ENCODE measurements at places on chromosomes 7 and 10.

DNA sequence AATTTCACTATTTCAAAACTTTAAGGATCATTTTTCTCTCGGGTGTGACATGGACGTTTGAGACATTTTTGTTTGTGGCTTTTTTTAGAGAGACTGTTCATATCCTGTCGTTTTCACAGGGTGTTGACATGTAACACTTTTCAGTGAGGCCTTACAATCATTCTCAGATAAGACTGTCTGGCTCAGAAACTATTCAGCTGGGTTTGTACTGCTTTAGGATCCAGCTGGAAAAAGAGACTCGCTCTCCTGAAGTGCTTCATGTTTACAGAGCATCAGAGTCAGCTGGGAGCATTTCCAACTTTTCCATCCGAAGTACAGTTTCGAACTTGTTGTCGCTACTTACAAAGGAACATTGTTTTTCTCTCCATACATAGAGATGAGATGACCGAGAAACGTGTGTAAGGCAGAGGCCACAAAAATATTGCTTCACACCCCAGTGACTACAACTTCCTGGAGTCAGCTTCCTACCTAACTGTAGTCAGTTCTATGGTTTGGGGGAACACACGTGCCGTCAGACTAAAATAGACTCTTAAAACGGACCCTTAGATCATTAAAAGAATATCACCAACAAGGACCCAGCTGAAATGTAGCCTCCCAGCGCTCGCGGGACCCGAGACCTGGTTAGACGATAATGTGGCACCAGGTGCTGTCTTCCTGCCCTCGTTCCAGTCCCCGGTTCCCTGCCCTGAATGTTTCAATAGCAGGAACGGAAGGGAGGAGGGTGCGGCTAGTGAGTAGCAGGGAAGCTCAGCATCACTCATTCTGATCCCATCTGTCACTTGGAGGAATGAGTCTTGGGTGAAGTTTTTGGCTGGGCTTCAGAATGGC lies 78.0 kb downstream of the MKI67 start:
- DNase-seq = no peak

DNA sequence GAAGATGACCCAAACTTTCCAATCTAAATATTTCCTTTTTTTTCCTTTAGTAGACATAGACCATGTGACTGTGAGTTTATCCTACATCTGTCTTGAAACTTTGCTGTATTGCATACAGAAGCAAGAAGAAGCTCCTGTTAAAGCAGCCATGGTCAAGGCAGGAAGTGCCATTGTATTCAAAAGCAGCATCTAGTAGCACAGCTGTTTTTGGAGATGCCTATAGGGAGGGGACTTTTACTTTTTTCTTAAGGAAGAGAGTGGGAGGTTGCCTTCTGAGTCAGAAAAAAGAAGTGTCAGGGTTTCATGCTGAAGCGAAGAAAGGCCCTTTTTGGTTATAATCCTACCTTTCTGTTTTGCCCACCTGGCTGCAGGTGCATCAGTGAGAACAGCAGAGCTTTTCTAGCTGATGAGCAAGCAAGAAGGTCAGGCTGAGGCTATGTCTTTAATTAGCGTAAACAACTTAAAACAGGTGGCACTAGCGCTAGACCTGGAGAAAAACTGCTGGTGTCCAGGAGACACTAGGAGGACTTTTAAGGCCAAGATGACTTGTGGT lies 234.1 kb upstream of the AGK start:
- no peak for DNase-seq

DNA sequence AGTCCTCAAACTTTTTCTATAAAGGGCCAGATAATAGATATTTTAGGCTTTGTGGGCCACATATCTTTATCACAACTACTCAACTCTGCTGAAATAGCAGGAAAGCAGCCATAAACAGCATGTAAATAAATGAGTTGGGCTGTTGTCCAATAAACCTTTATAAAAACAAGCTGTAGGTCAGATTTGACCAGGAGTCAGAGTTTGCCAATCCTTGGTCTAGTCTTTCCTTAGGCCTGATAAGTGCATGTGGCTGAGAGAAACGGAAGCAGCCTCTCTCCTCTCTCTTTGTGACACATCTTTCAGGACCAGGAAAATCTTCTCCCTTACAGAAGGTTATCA lies 724.5 kb downstream of the GRID1 start:
- DNase-seq = no peak

DNA sequence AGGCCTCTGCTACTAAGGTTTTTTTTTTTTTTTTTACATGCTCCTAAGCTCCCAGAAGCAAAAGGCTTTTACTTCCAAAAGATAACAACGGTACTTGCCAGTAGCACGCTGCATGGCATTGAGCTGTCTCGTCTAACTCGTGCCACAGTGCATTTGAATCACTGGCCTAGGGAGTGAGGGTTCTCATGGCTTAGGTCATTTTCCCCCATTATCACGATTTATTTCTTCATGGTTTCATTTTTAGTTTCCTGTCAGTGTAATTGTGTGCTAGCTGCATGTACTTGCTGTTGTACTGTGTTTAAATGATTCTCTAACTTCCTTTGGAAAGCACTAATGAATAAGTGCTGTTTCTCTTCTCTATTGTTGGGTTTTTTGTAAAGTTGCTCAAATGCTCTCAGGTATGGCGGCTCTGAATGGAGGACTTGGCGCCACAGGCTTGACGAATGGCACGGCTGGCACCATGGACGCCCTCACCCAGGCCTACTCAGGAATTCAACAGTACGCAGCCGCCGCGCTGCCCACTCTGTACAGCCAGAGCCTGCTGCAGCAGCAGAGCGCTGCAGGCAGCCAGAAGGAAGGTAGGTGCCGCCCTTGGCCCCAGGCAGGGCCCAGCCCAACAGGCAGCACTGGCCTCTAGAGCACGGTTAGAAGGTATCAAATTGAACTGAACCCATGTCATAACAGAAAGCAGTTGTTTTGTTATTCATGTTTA lies 290.5 kb downstream of the USP6NL start:
- DNase-seq = no peak

DNA sequence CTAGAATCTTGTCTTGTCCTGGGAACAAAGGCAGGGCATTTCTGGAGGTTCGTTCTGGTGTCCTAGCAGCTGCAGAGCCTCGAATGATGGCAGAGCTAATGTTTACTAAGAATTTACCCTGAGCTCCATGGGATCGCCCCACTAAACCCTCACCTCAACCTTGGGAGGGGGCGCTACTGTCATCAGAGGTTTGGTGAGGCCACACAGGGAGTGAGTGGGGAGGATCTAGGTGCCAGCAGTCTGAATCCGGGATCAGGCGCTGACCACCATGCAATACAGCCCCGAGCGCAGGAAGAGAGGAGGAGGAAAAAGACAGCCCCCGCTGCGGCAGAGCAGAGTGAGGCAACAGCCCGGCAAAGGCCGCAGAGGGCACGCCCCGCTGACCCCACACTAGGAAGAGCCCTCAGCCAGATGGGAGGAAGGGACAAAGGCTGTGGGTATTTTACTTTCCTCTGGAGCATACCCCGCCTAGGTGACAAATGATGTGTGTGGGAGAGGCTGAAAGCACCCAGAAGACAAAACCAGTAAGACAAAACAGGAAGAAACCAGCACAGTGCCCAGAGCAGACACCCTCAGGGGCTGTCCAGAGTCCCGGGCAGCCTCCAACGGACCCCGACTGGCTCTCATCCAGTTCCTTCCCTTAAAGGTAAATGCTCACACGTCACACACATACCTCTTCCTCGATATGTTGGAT lies 103.5 kb downstream of the FAM53B start:
- no peak for DNase-seq

DNA sequence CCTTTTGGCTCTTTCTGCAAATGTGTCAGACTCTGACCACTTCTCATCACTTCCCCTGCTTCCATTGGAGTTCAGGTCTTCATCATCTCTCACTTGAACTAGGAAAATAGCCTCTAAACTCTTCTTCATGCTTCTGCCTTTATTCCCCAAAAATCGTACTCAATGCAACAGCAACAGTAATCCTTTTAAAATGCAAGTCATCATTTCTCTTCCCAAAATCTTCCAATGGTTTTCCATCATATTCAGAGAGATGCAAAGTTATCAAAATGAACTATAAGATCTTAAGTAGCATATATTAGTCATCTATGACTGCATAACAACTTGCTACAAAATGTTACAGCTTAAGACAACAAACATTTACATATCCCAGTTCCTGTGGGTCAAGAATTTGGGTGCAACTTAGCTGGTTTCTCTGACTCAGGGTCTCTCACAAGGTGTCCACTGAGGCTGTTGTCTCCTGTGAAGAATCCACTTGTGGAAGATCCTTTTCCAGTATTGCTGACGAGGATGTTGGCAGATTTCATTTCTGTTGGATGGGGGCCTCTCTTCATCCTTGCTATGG lies 31.0 kb upstream of the ETV1 start:
- DNase-seq = no peak

- DNase-seq = no peak
Measured at GRCh38 chr10:126585249-126586017, 85.1 kb downstream of the C10orf90 start.

DNA sequence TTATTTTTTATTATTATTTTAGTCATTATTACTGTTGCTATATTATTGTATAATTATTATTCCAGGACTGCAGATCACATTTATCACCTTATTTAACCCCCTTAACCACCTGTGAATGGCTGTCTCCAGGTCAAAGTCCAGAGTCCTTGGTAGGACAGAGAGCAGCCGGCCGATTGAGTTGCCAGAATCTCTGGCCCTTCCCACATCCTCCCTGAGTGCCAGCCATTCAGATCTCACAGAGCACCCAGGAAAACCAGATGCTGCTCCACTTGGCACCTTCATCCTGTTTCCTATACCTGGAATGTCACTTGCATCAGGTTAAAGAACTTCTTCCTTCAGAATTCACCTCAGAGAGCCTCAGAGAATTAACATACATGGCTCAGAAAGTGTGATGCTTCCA lies 101.1 kb downstream of the ELAPOR2 start:
- no peak for DNase-seq

DNA sequence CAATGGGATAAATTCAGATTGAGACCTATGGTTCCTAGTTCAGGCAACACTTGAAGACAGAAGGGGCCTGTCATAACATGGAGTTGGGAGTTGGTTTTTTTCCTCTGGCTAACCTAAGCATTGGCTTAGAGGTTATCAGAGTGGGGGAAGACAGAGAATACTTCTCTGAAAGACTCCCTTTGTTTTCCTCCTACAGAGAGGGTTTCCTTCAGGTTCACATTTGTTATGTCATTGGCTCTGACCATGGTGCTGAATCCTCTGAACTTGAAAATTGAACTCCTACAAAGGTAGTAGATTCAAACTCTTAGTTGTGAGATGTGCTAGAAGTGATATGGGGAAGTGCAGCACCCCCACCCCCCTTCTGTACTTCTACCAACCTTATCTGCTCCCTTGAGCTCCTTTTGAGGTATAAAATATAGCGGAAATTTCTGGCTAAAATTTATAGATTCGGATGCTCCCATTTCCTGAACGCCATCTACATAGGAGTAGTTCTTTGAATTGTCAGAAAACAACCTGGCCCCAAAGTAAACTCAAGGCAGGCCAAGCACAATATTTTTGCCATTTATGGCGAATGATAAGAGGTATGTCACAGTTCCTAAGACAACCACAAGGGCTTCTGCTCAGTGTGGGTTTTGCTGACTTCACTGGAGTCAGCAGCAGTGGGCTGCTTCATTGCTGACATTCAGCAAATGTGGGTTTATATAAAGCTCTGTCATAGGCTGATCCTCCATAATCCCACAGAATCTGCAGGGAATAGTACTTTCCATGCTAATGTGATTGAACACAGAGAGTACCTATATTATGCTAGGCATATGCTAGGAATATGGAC lies 131.6 kb upstream of the KLF14 start:
- no peak for DNase-seq

All from stimulated activated CD4-positive, alpha-beta T cell treated with anti-CD3 and anti-CD28 coated beads, Interleukin-1b, Interleukin-23, amount 100 ng/mL, for 1 hour (primary cell).